ENCODE measurements at places on chromosomes 6 and 20.

DNA sequence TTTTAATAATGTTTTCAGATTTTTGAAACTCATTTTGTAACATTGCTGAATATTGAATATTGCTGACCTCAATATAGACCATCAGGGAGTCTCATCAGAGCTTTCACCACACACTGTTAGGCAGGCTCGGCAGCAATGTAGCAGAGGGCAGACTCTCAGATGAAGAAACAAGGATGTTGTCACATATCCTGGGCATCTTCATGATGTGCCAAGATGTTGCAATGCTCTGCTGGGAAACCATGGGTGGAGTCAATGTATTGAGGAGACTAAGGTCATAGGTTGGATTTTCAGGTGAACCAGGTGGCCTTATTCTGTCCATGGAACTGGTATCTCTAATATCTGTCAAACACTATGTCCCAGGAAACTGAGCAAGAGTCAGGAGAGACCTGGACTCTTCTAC lies 27.3 kb downstream of the NR2E1 start:
- no peak for DNase-seq

DNA sequence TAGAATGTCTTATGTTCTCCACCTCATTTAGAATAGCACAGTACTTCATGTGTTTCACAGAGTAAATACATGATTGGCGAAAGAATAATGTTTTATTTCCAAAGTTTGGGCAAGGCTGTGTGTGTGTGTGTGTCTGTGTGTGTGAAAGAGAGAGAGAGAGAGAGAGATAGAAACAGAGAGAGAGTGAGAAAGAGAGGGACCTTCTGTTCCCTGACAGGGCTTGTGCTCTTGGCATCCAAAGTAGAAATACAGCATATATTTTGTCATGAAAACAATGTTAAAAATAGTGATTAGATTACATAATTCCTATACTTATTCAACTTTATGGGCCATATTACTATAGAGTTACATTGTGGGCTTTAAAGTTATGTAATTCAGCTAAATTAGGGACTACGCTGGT lies 201.2 kb downstream of the KIF6 start:
- DNase-seq, result no peak

DNA sequence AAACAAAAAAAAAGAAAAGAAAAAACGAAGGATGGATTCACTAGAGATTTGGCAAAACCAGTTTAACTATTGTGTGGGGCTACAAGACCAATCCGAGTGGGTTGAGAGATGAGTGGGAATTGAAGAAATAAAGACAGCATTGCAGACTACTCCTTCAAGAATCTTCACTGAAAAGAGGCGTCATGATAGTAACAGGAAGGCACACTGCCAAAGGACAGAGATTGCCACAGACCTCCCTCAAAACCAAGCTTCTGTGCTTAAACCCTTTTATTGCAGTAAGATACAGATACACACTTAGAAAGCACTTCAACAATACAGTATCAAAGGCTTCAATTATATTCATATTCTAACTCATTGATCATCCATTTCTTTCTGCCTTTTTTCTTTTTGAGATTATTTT lies 103.9 kb downstream of the IPCEF1 start:
- no peak for DNase-seq

- DNase-seq, result no peak
Measured at GRCh38 chr6:83192456-83192855, 609 bp downstream of the PGM3 start.

All from activated T-cell treated with anti-CD3 and anti-CD28 coated beads for 48 hours (primary cell).